ENCODE measurements at places on chromosomes 12 and 14.

DNA sequence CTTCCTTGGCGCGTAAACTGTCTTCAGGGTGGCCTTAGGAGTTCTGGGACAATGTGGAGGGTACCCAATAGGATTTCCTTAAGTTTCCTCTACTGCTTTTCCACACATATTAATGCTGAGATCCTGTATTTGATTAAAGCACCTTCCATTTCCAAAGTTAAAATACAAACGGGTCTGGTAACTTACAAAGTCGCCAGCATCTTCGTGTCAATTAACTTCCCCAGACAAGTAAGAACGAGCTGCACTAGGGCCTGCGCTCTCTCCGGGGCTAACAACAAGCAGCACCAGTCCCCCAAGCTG is 130.9 kb downstream of the NDUFA12 start:
- peaks cover 31% of the 10 kb centered on the region for H3K4me1 ChIP-seq
- no peaks in the 10 kb centered on the region for H3K36me3 ChIP-seq
- no peak overlapping the region for H3K27ac ChIP-seq
- peak overlapping the region; percentile 27 for H3K4me3 ChIP-seq

DNA sequence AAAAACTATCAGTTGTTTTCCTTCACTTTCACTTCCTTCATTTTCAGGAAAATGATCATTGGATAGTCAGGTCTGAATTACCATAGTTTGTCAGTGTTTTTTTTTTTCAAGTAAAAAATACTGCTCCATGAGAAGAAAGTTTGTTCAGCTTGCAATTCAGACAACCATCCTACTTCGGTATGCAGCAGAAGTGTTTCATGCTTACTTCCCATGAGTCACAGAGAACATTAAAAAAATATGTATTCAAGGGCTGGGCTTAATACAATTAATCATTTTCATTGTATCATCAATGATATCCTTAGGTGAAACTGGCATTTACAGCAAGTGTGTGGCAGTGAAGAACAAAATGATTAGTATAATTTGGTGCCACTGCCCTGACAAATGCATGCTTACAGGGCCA is 21.6 kb downstream of the PYM1 start:
- H3K27me3 ChIP-seq: no peaks in the 10 kb centered on the region
- DNase-seq: no peak
- H3K4me1 ChIP-seq: peaks cover 6% of the 10 kb centered on the region
- no peak overlapping the region for H3K27ac ChIP-seq

GRCh38 chr14:102445641-102446040 is 63.9 kb downstream of the ANKRD9 start:
- no peak overlapping the region for H3K4me3 ChIP-seq
- no peak for DNase-seq
- no peaks in the 10 kb centered on the region for H3K36me3 ChIP-seq
- H3K27ac ChIP-seq: no peak overlapping the region

DNA sequence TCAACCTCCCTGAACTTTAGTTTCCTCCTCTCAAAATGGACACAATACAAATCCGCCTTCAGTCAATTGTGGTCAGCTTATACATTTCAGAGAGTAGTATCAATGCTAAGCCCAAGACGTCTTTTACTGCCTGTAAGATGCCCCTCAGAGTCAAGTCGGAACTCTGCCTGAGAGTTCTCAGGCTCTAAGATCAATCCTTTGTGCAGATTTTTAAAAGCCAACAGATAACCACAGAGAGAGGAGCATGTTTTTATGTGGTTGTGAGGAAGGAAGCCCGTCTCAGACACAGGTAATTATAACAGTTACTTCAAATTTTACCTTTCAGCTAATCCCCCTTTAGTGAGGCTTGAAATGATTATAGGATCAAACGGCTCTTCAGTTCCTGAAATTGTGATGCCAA is 91.6 kb downstream of the HELB start:
- H3K4me1 ChIP-seq: no peaks in the 10 kb centered on the region
- H3K27me3 ChIP-seq: no peaks in the 10 kb centered on the region
- DNase-seq: no peak
- H3K36me3 ChIP-seq: no peaks in the 10 kb centered on the region
- no peak overlapping the region for H3K27ac ChIP-seq

DNA sequence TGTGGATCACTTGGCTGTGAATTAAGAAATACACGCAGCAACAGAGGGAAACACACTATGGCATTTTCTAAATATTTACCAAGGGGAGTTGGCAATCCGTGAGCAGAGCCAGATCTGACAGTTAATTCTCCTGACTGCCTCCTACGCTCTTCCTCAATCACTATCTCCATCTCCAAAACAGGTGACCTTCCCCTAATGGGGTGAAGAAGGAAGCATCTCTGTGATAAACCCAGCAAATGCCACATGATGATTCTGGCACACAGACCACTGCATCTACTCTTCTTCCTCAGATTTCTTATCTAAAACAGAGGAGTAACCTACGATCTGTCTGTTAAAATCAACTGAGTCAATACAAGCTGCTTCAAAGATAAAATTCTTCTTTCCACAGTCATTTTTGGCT is 4.4 kb downstream of the SPTB start:
- no peak for DNase-seq
- no peak overlapping the region for H3K27ac ChIP-seq
- no peak overlapping the region for H3K4me3 ChIP-seq
- H3K4me1 ChIP-seq: no peaks in the 10 kb centered on the region
- H3K27me3 ChIP-seq: no peaks in the 10 kb centered on the region
